BJ (cell line): ENCODE measurements at places on chromosomes 7 and 10.

DNA sequence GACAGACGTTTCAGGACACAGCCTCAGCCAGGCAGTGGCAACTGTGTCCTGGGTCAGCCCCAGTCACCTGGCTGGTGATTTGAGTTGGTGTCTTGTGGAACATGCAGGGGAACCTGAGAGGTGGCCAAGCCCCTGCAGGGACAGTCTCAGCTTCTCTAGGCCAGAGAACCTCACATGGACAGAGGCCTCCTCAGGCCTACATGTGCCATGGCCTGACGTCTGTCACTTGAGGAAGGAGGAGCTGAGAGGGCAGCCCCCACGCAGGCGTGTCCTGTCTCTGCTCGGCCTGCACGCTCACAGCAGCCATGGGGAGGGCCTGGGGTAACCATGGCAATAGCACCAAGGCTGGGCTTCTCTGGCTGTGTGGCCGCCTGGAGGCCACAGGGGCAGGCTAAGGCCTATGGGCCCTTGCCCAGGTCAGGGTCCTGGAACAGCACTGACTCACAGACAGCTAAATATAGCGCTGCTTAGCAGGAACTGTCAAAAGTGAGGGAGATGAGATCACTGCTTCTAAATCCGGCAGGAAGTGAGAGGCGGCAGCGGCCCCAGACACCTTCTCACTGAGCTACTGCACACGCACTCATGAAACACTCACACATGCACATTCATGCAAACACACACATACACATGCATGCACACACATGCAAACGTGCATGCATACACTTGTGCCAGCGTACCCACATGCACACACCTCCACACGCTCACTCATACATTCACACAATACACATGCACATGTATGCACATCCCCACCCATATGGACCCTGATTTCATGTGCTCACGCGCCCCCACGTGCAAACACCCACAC, 57.0 kb downstream of the YKT6 start:
- peak; percentile 26 for DNase-seq

- DNase-seq, result no peak
Measured at GRCh38 chr7:73597978-73598782, 19.8 kb upstream of the TBL2 start.

DNA sequence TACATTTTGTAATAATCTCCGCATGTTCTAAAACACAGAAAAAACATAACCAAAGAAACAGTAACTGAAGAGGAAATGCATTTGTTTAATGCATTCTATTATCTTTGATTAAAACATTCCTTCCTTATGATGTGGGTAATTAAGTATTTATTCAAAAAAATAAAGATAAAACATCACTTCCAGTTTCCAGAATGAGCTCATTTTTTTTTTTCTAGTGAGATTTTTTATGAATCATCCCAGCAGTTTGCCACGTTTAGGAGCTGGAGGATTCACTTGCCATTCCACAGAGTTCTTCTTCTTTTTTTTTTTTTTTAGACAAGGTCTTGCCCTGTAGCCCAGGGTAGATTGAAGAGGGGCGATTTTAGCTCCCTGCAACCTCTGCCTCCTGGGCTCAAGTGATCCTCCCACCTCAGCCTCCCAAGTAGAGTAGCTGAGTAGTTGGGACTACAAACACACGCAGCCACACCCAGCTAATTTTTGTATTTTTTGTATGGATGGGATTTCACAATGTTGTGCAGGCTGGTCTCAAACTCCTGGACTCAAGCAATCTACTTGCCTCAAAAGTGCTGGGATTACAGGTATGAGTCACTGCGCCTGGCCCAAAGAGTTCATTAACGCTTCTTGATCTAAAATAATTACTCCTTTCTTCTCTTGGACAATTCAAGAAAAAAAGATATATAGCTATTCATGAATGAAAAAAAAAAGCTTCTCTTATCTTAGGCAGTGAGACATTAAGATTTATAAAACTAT, 177.3 kb downstream of the DKK1 start:
- peak; percentile 52 for DNase-seq

DNA sequence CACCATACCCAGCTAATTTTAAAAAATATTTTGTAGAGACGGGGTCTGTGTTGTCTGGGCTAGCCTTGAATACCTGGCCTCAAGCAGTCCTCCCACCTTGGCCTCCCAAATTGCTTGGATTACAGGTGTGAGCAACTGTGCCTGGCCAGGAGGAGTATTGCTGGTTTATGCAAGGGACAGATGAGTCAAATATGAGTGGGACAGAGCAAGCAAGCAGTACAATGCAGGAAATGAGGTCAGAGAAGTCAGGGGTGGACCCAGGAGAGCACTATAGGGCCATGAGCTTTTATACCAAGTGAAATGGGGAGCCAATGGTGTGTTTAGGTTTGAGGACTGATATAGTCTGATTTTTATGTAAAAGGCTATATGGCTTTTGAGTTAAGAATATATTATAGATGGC, 6.3 kb downstream of the TSPAN13 start:
- no peak for DNase-seq

GRCh38 chr7:1245524-1246050, 12.9 kb downstream of the UNCX start:
- DNase-seq, result no peak

DNA sequence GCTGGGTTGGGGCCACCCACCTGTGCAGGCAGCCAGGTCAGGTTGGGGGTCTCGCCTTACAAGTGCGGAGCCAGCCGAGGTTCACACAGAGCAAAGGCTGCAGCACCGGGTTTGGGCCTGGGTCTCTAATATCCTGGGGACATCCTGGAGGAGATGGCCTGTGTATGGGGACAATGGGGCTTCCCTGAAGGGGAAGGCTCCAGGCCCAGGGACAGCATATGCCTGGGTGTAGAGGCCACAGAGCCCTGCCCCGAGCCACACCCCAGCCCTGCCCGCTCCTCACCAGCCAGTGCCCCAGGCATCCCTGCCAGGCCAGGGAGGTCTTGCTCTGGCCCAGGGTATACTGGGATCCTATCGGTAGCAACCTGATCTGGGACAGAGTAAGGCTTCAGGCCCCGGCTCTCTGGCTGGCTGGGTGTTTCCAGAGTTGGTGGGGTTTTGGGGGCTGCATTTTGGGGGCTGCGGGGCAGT, 9.1 kb downstream of the TTYH3 start:
- no peak for DNase-seq

DNA sequence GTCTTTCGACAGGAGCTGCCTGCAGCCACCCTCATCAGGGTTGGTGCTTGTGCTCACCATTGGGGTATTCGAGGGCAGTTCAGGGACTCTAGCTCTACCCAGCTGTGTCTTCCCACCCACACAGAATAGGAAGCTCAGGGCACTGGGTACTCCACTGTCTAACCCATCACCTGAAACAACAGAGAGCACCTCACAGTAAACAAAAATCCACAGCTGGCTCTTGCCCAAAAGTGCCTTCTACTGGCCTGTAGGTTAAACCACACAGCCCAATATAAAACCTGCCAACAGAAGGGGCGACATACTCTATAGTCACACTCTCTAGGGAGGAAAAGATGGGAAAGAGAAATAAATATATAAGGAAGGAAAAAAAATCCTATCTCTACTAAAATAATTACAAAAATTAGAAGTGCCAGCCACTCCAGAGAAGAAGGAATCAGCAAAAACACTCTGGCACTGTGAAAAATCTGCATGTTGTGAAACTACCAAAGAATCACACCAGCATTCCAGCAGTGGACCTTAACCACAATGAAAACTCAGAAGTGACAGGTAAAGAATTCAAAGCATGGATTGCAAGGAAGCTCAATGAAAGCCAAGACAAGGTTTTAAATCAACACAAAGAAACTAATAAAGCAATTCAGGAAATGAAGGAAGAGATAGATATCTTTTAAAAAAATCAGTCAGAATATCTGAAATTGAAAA, 110.0 kb downstream of the HGF start:
- no peak for DNase-seq

DNA sequence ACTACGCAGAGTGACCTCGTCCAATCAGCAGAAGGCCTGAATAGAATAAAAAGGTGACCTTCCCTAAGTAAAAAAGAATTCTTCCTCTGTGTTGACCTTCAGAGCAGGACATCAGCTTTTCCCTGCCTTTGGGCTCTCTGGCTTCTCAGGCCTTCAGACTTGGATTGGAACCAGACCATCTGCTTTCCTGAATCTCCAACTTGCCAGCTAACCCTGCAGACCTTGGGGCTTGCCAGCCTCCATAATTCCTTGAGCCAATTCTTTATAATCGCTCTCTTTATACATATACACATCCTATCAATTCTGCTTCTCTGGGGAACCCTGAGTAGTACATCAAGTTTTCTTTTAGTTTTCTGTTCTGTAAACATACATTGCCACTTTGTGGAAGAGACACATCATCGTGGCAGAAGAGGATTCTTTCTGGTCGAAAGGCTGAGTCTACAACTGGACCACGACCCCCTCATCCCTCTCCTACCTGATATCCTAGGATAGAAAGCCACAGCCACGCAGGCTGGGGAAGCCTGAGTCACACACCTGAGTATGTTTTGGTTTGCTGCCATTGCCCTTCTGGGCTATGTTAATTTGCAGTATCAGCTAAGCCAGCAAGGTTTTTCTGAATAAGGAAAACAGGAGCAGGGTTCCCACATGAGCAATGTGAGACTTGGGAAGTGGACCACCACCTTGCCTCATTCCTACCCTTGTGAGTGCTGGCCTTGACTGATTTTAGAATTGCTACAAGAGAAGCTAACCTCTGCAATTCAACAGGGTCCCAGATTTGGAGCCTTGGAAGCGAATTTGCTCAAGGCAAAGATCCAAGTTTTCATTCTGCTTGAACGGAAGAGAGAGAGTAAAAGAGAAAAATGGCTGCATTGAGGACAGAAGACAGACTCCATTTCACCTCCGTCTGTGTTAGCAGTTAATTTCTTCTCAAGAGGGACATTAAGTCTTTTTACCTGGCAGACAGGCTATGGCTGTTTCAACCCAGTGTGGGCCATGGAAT, 445.2 kb upstream of the FZD8 start:
- DNase-seq, result no peak

DNA sequence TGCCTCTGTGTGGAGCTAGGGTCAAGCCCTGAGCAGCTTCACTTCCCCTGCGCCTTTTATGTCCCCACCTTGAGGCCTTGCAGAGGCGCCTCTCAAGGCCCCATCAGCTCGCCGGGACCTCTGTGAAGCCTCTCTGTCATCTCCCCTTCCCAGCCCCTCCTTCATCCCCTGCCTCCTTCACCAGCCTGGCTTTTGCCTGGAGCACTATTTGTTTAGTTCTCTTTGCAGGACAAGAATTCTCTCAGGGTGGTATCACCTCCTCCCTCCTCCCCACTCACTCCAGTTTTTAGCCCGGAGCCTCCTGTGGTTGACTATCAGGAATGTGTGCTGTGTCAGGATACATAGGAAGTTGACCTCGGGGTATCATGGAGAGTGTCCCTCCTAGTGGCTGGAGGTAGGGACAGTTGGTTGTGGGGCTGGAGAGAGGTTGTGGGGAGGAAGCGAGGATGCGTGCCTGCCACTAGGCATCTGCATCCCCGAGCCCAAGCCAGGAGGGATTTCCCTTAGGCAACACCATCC, 89.8 kb upstream of the ANLN start:
- no peak for DNase-seq

GRCh38 chr7:39678930-39679709, 55.7 kb downstream of the RALA start:
- no peak for DNase-seq

GRCh38 chr7:106774213-106774767, 90.8 kb upstream of the PIK3CG start:
- DNase-seq, result no peak

GRCh38 chr7:17030559-17030958, 148.8 kb upstream of the AGR3 start:
- DNase-seq, result no peak

DNA sequence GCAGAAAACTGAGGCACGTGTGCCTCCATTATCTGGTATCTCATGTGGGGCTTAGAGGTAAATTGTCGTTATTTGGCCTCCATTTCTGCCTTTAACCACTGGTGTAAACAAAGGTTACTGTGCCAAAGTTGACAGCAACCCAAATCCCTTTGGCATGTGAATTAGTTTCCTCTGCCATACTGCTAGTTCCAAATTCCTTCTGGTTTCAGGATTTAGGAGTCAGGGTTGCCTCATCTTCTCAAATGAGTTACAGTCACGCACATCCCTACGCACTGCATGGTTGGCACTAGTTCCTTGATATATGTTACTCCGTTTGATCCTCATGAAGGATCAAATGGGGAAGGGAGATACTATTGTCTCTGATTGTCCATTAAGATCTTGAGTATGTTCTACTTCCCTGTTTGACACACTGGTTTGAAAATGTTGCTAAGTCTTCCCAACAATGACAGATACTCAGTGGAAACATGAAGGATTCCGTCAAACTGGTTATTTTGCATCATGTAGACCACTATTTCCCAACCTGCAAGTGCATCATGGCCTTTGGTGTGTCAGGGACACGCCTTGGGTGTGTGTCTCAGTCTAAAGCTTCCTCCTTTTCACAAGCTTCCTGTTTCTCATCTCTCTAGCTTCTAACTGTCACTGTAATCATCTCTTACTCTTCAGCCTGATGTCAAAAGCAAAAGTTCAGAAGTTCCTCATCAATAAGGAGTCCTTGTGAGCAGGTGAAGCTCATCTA, at the start of gene LIPN:
Gene LIPN, plus strand, starts transcription at position 655 of the 736 bp plus-strand sequence. CDS start 1,386 bp downstream, outside the sequence.
- DNase-seq, result no peak

GRCh38 chr10:58817201-58817846, 304.7 kb downstream of the BICC1 start:
- no peak for DNase-seq

- no peak for DNase-seq
Measured at GRCh38 chr10:75011221-75011620, 100.2 kb upstream of the SAMD8 start.

GRCh38 chr10:95478185-95478584, 83.0 kb downstream of the SORBS1 start:
- DNase-seq, result no peak

DNA sequence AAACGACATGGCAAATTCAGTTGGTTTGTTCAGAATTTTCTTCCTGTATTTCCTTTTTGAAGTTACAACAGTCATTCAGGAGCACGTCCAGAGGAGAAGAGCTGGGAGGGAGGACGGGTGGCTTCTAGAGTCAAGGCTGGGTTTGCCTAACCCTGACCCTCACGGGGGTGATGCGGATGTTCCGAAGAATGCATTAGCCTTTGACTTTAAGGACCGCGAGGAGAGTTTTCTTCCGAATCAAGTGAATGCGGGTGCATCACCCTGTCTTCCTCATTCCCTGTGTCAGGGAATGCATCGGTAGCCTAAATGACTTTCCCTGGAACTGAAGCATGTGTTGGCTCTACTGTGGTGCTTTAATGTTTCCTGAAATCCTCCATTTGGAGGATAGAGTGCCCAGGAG, 396.6 kb upstream of the GALNT17 start:
- DNase-seq, result no peak

- no peak for DNase-seq
Measured at GRCh38 chr10:121949049-121949448, 21.2 kb upstream of the ATE1 start.
